ENCODE measurements at places on chromosomes 4 and X. TPM values are rescaled to one million over a fixed set of nuclear protein-coding genes. Genes with fewer than 3 reads are reported as not detected.

- no peaks in the 10 kb centered on the region for H3K27me3 ChIP-seq
- H3K4me1 ChIP-seq = no peaks in the 10 kb centered on the region
- H3K4me3 ChIP-seq = no peak overlapping the region
- H3K27ac ChIP-seq = no peak overlapping the region
- DNase-seq = no peak
- H3K36me3 ChIP-seq = no peaks in the 10 kb centered on the region
These were observed 77.4 kb upstream of the CPEB2 start for GRCh38 chr4:14924812-14925344.

- H3K27me3 ChIP-seq = no peaks in the 10 kb centered on the region
- no peak overlapping the region for H3K27ac ChIP-seq
- no peak overlapping the region for H3K4me3 ChIP-seq
- no peaks in the 10 kb centered on the region for H3K36me3 ChIP-seq
- H3K4me1 ChIP-seq = no peaks in the 10 kb centered on the region
These were observed 177.4 kb downstream of the DCHS2 start for GRCh38 chr4:154314248-154314647.

DNA sequence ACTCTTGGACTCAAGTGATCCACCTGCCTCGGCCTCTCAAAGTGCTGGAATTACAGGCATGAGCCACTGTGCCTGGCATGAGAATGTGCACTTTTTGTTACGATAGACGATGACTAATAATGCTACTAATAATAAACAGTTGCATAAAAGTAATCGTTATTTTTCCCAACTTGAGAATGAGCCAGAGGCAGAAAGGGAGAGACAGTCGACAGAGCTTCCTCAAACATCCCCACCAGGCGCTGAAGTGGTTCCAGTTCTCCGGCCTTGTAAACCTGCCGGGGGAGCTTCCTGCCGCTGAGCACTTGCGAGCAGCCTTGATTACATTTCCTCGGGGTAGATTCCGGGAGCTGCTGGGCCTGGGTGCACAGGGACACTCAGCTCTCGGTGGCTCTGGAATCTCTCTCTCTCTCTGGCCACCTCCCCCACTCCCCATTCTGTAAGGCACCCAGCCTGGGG is 8.9 kb upstream of the HTRA3 start:
- no peak overlapping the region for H3K4me3 ChIP-seq
- peak; percentile 76 for DNase-seq
- no peaks in the 10 kb centered on the region for H3K36me3 ChIP-seq
- peaks cover 14% of the 10 kb centered on the region for H3K4me1 ChIP-seq
- no peak overlapping the region for H3K27ac ChIP-seq

DNA sequence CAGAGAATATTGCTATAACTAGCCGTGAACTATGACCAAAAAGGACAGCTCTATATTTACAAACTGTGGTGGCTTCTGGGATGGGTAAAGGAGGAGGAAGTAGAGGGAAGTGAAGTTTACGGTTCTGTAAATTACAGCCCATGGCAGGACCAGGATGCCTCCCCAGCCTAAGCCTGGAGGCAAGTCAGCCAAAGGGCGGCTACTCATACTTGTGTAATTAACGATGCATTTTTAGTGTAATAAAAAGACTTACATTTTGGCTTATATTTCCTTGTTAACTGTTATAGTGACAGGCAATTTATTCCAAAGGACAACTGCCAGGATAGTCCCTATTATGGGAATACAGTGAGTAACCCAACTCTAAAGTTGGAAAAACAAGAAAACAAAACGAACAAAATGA is 139.9 kb upstream of the OTUD4 start:
- no peaks in the 10 kb centered on the region for H3K27me3 ChIP-seq
- no peaks in the 10 kb centered on the region for H3K36me3 ChIP-seq
- H3K4me1 ChIP-seq = no peaks in the 10 kb centered on the region
- DNase-seq = no peak

DNA sequence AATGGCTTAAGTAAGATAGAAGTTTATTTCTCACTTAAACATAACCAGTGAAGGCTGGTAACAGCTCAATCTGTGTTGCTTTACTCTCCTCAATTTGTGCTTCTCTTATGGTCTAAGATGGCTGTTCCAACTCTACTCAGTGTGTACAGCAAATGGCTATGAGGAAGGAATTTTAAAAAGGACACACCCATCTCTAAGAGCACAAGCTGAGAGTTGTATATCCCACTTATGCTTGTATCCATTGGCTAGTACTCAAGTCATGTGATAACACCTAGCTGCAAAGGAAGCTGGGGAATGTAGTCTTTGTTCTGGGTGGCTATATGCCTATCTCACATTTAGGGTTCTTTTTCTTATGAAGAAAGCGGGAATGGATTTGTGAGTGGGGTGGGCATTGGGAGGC is 63.3 kb downstream of the GPAT3 start:
- DNase-seq = peak; percentile 39
- no peaks in the 10 kb centered on the region for H3K27me3 ChIP-seq
- peaks cover 3% of the 10 kb centered on the region for H3K36me3 ChIP-seq
- no peak overlapping the region for H3K4me3 ChIP-seq

PLP1 gene
- 5.2 TPM for total RNA-seq
